ENCODE measurements at places on chromosomes 13 and 19.

- DNase-seq: no peak
Observed at GRCh38 chr19:46797881-46798280, 9.5 kb upstream of the SLC1A5 start.

DNA sequence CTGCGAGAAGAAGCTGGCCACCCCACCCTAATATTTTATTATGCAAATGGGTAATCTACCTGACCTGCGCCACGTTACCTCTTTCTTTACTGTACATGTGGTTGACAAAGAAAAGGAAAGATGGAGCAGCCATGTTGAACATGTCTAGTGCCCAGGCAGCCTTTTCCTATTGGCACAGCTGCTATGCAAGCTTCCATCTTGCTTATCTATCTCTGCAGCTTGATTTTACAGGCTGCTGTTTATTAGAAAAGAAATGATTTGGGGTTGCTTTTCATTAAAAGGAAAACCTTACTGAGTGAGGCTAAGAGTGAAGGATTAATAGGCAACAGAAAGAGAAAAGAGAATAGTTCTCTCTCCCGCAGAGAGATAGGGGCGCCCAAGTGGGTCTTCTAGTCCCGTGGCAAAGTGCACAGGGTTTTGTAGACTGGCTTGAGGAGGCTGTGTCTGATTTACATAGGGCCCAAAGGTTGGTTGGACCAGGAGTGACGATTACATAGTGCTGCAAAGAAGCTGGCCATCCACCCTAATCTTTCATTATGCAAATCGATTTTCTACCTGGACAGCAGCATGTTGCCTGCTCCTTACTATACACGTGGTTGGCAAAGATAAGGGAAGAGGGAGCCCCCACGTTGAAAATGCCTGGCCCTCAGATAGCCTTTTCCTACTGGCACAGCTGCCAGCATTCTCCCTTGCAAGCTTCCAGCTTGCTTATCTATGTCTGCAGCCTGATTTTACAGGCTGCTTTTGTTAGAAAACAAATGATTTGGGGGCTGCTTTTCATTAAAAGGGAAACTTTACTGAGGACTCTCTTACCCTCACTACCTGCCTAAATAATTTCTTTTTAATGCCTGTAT is 28.3 kb downstream of the OR10H4 start:
- no peak for DNase-seq

- no peak for DNase-seq
Observed at GRCh38 chr13:57644106-57644505, 12.6 kb downstream of the PCDH17 start.

- no peak for DNase-seq
Observed at GRCh38 chr19:30647891-30648720, 275.9 kb downstream of the ZNF536 start.

- DNase-seq: no peak
Observed at GRCh38 chr19:29446361-29446760, 79.4 kb upstream of the VSTM2B start.

DNA sequence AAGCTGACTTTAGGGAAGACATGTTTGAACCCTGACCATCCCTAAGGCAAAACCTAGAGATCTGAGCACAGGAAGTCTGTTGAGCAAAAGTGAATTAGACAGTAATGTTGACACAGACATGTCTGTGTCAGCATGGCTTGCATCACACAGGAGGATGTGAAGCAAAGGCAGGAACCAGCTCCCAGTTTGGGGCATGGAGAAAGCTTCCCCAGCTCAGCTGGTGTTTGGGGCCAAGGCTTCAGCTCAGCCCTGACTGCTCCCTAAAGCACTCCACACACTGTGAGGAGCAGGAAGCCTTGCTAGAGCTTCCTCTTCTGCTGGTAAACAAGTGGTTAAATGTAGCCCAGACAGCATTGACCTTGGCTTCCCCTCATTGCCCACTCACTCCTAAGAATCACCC is 153.8 kb upstream of the UBL3 start:
- no peak for DNase-seq

DNA sequence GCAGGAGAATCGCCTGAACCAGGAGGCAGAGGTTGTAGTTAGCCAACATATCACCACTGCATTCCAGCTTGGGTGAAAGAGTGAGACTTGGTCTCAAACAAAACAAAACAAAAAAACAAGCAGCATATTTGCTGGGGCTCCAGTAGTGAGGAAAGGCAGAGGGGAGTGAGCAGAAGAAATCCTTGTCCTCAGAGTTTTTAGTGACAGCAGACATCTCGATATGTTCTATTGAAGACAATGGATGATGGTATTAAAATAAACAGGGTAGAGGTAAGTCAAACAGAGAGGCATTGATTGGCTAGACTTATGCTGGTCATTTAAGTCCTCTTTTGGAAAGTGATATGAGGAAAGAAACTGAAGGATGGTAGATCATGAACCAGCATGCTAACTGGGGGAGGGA is 19.0 kb downstream of the NLRP7 start:
- DNase-seq: no peak

DNA sequence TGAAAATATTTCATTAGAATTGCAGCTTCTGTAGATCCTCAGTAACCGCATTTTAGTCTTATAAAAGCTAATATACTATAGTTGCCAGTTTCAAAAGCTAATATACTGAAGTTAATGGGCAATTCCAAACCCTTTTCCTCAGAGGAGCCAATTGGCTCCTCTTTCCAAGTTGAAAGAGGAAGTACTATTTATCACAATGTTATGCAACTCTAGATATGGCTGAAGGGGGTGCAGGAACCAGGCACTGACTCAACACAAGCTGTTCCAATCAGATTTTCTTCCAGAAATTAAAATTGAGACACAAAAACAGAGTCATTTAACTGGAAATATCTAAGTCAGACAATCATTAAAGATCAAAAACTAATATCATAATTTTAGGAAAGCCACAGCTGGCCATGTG is 258.9 kb downstream of the PCDH20 start:
- DNase-seq: no peak

DNA sequence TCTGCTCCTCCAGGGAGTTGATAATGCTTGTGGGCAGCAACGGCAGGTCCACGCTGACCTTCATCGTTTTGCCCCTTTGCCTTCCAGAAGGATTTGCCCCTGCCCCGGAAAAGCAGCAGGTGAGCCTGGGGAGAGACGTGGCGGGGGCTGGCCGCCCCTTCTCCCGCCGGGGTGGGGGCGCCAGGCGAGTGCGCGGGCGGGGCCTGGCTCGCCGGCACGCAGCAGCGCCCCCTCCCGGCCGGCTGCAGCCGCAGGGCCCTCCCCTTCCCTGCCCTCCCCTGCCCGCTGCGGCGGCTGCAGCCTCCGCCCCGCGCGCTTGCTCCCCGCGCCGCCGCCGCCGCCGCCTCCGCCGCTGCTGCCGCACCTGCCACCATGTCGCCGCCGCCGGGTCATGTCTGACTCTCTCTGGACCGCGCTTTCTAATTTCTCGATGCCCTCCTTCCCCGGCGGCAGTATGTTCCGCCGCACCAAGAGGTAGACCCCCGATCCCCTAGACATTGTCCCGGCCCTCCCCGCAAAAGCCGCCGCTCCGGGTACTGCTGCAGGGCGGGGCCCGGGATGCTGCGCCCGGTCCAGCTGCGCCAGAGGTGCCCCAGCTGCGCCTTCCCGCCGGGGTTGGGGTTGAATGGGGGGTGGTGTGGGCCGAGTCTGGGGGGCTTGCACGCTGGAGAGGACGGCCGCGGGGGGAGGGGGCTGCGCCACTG is at the start of gene MAST1:
TSS of gene MAST1 (plus strand) at position 334 of the 704 bp plus-strand sequence. CDS start at position 392, 58 bp downstream.
- no peak for DNase-seq

- no peak for DNase-seq
Observed at GRCh38 chr19:7617172-7617571, 12.2 kb downstream of the XAB2 start.

- DNase-seq: no peak
Observed at GRCh38 chr13:39306639-39307589, 268.7 kb downstream of the NHLRC3 start.

DNA sequence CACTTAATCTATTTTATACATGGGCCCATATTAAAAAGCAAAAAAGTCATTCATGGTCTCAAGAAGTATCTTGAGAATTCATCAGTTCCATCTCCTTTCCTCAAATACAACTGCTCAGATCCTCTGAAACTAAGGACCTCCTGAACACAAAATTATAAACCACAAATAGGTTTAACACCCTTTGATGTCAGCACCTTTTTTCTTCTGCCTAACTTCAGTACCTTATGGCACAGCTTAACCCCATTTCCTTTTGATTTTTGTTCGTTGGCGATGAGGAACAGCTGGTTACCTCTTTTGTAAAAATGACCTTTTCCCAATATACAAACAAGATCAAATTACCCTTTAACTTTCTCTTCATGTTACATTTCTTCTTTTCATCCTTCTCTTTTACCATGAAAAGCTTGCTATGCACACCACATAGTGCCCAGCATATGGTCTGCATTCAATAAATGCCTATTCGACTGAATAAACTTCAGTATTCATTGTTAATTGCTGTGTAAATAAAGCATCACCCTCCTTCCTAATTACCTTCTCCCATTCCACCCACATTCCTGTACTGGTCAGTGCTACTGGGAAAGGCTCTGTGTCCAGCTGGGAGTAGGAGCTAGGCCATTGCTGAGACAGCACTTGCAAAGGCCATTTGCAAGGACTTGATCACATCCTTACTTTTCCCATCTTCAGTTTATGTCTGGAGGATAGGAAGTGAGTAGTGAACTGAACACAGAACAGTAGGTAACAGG is 317.9 kb downstream of the SHISA2 start:
- no peak for DNase-seq

GRCh38 chr13:28394422-28394821 is 100.5 kb downstream of the FLT1 start:
- no peak for DNase-seq
